ENCODE measurements at places on chromosomes 5 and 9.

- DNase-seq = no peak
Measured at GRCh38 chr5:132480546-132480892, 10.1 kb downstream of the IRF1 start.

DNA sequence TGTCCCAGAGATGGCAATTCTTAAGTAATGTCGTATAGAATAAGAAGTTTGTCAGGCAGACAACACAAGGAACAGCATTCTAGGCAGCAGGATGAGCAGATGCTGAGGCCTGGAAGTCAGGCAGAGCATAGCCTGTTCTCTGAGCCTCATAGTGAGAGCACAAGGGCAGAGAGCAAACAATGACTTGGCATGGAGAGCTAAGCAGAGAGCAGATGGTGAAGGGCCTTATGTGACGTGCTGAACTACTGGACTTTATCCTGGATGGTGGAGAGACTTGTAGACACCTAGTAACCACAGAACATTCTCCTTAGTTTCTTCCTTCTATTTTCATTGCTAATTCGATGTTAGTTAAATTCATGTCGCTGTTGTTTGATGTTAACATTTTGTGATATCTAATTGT is 60.1 kb downstream of the KCTD16 start:
- DNase-seq = no peak

GRCh38 chr9:88378317-88378716 is 9.9 kb upstream of the SPIN1 start:
- DNase-seq = no peak

DNA sequence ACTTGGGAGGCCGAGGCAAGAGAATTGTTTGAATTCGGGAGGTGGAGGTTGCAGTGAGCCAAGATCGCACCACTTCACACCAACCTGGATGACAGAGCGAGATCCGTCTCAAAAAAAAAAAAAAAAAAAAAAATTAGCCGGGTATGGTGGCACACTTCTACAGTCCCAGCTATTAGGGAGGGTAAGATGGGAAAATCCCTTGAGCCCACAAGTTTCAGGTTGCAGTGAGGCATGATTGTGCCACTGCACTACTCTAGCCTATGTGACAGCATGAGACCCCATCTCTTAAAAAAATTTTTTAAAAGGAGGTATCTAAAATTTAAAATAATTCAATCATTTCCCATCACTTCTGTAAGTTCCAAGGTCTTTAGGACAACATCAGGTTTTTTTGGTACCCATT is 26.0 kb downstream of the PSIP1 start:
- no peak for DNase-seq

- DNase-seq = no peak
Measured at GRCh38 chr5:149938791-149939358, 5.7 kb downstream of the PDE6A start.

DNA sequence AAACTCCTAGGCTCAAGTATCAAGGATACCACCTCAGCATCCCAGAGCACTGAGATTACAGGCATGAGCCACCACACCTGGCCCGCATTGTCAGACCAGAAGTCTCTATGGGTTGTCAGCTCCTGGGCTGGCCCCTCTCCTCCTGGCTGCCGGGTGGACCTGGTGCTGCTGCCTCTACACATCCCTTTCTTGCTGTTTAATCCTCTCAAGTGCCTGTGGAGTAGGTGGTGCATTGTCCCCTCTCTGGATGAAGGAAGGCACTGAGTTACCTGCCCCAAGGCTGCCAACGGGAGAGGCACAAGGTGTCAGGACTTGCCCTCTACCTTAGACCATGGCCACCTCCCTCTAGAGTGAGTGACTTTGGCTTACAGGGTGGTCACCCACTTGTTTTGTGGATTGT is 37.4 kb downstream of the PHF2 start:
- no peak for DNase-seq

Measured in activated T-cell treated with anti-CD3 and anti-CD28 coated beads for 1 hour (primary cell).